BJ (cell line): ENCODE measurements at places on chromosomes 12 and 14.

GRCh38 chr12:113386866-113387566 is 16.7 kb downstream of the SDS start:
- no peak for DNase-seq

GRCh38 chr14:64611358-64612020 is 61.7 kb downstream of the PPP1R36 start:
- peak; percentile 50 for DNase-seq

DNA sequence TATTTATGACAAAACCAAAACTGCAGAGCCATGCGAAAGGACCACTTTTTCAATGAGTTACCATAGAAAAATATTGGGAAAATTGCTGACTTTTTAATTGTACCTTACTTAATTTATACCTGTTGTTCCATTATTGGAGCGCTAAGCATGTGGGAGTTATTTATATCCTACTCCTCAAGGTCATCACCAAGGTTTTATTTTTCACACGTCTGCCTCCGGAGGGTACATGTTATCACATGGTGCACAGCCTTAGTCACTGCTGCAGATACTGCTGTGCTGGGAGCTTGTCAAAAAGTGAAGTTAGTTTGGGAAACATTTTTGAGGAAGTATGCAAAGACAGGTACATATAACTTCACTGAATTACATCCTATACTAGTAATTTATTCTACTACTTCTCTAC is 1444.3 kb downstream of the AACS start:
- no peak for DNase-seq

- no peak for DNase-seq
Observed at GRCh38 chr12:54262403-54262925, 17.5 kb downstream of the CBX5 start.

DNA sequence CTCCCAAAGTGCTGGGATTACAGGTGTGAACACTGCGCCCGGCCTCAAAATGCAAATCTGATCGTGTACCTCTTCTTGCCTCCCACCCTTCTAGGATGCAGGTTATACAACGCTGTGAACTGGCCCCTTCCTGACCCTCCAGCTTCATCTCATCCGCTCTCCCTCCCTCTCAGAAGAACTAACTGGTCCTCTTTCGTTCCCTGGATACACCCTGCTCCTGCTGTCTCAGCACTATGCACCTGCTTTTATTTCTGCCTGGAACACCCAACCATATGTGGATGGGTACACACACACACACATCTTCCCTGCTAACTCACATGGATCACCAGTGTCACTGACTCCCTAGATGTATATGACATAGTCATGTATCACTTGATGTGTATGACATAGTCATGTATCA is 56.1 kb upstream of the VASH1 start:
- no peak for DNase-seq

GRCh38 chr12:24854017-24854416 is 94.9 kb downstream of the BCAT1 start:
- DNase-seq, result no peak

GRCh38 chr14:80264702-80265101 is 53.4 kb upstream of the DIO2 start:
- no peak for DNase-seq

GRCh38 chr14:103301512-103302354 is 32.3 kb upstream of the EIF5 start:
- DNase-seq, result no peak
